ENCODE measurements at places on chromosomes 5 and 9.

- no peak for DNase-seq
Observed at GRCh38 chr9:90098408-90098807, 493.6 kb downstream of the GADD45G start.

GRCh38 chr9:33287087-33287490 is 3.2 kb upstream of the NFX1 start:
- DNase-seq: peak; percentile 40

DNA sequence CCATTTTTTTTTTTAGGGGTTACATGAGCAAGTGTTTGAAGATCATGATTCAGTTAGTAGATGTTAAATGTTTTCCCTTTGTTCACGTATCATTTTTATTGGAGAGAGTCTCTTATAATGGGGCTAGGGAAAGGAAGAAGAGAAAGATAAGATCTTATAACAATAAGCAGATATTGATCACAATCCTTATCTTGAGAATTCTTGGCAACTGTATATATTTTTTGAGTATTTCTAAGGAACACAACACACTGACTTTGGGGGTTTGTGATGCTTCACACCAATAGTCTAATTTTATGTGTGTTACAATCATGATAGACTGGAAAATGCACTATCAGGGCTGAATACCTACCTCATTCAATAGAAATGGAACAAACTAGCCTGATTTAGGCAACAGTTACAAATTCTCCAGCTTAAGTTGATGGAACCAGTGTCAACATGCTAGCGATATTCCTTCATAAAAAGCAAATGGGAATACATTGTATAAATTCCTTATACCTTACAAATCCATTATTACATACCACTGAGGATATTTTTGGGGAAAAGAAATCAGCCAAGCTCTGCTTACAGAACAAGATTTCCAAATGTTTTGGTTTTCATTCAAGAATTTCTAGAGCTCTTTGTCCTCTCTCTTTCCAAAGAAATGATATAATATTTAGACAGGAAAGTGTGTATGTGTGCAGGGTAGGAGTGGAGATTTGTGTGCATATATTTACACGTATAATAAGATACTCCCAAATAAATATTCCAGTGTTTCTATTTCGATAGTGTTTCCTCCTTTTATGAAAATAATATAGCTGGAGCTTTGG is 41.5 kb downstream of the SVEP1 start:
- no peak for DNase-seq

- no peak for DNase-seq
Observed at GRCh38 chr5:129271308-129271707, 176.8 kb downstream of the ISOC1 start.

DNA sequence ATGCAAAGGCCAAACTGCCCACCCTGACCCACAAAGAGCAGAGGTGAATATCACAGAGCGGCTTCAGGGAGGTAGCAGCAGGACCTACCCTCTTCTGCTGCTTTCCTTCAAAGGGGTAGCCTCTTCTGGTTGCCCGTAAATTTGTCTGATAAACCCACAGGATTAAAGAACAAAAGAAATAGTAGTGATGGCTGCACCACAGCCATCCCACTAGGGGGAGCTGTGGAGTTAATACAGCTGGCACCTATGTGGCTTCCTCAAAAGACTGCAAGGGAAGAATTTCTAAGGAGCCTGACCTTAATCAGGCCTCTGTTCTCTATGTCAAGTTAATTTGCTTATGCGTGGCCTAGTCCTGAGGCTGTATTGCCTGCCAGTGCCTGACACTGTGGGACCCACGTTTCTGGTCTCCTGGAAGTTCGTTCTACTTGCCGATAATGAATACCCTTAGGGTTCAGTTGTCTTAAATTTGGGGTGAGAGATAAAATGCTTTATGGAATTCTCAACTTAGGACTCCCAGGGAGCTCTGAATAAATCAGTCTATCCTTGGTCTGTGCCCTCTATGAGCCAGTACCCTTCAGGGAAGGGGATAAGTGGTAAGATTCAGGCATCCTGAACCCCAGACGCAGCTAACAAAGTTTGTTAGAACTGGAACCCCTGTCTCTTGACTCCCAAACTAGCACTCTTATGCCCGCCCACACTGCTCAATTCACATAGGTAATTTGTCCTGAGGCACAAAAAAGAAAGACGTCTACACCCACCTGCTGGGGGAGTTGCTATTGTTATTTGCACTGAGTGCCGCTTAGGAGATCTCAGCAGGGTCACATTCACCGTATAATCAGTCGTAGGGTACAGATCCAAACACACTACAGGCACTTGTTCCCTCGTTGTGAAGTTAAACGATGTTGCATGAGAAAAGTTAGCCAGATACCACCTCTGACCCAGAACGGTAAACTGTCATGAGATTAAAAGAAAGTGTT is 77.1 kb downstream of the SUSD1 start:
- peak; percentile 63 for DNase-seq

Data from activated naive CD4-positive, alpha-beta T cell treated with Interleukin-2 at 50 U/mL for 16 hours (primary cell).